ENCODE measurements at places on chromosomes 13 and 19.

- DNase-seq = no peak
Measured at GRCh38 chr13:85091631-85092234, 707.5 kb downstream of the SLITRK6 start.

DNA sequence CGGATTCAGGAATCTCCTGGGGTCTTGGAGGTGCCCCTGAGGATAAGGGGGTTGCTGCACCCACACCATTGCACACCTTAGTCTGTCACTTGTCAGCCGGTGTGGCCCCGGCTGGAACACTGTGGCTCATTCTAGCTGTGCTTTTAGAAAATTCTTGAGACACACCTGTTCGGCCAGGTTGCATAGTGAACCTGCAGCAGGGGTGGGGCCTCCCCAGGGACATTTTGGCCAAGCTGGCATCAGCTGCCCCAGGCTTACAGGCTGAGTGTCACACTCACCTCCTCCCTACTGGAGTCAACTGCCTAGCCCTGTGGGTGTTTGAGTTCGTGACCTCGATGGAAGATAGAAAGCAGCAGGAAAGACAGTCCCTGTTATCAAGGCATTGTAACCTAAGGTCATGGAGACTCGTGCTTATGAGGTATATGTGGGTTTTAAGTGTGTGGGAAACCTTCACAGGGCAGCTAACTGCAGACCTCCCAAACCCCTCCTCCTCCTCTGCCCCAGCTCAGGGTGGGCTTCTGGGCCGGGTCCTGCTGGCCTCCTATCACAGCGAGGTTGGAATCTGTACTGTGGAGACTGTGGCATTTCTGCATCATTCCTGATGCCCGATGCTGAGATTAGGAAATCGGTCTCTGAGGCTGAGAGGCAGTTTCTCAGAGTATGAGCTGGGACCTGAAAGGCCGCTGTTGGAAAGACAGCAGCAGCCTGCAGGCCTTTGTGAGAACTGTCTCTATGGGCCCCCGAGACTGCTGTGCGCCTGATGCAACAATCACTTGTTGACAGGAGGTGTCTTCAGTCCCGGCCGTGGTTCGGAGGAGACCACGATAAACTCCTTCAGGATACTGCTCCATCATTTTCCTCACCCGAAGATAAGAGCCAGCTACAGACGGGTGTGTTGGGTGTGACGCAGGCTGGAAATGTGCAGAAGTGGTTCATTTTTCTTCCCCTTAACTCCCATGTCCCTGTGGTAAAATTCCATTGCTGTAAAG lies 72.2 kb downstream of the ATP11A start:
- DNase-seq = no peak

DNA sequence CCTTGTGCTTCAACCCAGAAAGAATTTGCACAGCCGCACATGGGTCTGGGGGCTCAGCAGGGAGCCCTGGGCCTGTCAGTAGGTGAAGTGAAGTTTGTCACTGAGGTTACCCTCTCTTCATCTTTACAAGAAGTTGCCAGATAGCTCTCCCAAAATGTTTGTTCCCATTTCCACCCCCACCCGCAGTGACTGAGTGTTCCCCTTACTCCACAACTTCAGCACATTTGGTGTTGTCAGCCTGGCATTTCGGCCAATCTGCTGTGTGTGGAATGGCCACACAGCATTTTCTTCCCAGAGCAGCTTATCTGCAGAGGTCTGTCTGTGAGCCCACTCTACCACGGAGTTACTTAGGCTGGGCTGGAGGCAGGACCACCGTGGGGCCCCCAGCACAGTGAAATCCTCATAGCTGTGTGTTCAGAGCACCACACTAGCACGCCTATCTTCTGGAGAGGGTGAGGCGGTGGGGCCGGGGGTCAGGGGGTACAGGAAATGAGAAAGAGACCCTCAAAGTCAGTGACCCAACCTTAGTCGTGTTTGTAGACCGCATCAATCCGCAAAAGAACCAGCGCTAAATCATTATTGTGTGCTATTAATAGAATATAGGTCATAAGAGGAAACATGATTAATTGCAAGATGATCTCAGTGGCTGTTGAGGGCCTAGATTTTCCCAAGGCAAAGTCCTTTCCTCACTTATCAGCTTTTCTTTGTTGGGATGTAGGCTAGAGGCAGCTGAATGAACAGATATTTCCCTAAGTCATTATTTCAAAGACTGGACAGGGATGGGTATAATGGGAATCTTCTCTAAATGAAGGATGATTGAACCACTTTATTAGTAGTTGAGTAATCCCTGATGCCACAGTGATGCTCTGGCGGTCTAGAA lies 116.0 kb downstream of the SIPA1L3 start:
- no peak for DNase-seq

DNA sequence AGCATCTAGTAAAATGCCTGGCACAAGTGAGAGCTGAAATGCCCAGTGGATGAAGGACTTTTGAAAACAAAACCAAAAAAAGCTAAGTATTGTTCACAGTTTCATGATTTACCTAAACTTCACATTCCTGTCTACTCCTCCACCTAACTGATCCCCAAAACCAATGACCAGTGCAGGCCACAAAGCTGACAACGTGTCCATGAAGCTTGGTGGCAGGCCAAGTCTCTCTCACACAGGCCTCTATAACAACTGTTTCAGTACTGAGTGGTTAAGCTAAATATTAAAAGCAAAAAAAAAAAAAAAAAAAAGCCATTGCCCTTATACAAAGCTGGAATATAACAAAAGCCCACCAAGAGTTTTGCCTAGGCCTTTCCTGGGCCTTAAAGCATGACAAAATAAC lies 36.4 kb downstream of the STK24 start:
- DNase-seq = no peak

- no peak for DNase-seq
Measured at GRCh38 chr19:811506-812048, 10.2 kb downstream of the PLPPR3 start.

DNA sequence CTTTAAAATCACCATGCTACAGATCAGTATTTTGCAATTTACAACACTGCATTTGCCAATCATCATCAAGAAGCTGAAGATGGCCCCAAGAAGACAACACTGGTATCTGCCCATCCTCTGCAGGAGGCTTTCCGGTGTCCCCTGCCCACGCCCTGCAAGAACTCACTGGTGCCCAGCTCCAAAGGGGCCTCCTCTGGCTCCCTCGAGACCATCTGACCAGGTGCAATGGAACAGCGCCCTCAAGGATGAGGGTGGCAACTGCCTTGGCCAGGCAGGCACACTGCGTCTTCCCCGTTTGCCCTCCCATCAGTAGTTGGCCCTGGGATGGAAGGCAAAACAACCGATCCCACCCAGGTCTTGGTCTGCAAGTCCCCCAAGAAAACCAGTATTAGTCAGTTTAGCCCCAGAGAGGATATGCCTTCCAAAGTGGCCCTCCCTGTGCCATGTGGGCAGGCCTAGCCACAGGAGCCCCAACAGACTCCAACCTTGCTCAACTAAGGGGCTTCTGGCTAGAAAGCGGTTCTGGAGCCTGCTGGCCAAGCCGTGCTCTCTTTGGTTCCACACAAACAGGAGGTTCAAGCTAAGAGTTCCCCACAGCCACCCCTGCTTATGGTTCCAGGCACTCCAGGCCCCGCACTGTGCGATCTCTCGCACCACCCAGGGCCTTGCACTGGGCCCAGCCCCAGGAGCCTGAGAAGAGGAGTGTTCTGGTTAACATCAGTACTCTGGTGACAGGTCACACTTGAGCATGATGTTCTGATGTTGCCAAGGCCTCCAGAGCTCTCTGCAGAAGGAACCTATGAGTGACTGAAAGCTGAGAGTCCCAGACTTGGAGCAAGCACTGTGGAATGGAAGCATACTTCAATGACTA lies 4.7 kb downstream of the PCID2 start:
- DNase-seq = no peak

GRCh38 chr13:91291078-91291477 lies 56.4 kb upstream of the MIR17HG start:
- DNase-seq = no peak

- no peak for DNase-seq
Measured at GRCh38 chr13:29924482-29925350, 74.3 kb upstream of the UBL3 start.

- no peak for DNase-seq
Measured at GRCh38 chr13:77919246-77919920, 752 bp upstream of the EDNRB start.
